ENCODE measurements at places on chromosomes 12 and 14.

DNA sequence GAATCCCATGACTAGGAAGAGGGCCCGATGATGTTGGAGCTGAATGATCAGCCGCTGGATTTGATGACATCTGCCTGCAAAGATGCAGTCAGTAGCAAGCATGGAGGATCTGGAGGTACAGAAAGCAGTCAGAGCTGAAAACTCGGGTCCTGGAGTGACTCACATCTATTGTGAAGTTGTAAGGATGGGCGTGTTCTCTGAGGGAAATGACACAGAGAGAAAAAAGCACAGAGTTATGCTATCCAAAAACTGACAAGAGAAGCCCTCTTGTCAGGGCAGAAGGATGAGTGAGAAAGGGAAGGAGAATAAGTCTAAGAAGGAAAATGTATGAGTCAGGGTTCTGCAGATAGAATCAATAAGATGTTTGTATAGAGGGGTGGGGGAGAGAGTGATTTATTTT lies 380.4 kb upstream of the CCDC196 start:
- H3K27me3 ChIP-seq = no peaks in the 10 kb centered on the region
- DNase-seq = no peak
- no peaks in the 10 kb centered on the region for H3K4me1 ChIP-seq
- H3K4me3 ChIP-seq = no peak overlapping the region

GRCh38 chr12:34219046-34219770 lies 196.9 kb downstream of the ALG10 start:
- no peaks in the 10 kb centered on the region for H3K36me3 ChIP-seq
- H3K4me3 ChIP-seq = peak overlapping the region; percentile 15
- H3K4me1 ChIP-seq = no peaks in the 10 kb centered on the region
- no peaks in the 10 kb centered on the region for H3K27me3 ChIP-seq
- H3K27ac ChIP-seq = no peak overlapping the region

DNA sequence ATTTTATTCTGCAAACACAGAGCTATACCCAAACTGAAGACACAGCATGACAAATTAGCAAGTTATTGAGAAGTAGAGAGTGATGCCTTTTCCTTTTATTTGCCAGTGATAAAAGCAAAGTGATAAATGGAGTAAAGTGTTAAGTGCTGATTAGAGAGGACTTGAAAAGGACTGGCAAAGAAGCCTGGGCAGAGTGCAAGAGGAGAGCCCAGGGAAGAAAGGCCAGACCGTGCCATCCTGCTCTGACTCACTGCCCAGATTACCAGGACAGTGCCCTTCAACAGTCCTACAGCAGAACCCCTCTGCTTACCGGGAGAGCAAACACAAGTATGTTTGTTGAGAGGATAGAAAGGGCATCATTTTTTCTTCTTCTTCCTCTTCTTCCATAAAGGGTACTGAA lies 106.5 kb downstream of the ETV6 start:
- H3K27ac ChIP-seq = no peak overlapping the region
- no peaks in the 10 kb centered on the region for H3K36me3 ChIP-seq
- DNase-seq = no peak

DNA sequence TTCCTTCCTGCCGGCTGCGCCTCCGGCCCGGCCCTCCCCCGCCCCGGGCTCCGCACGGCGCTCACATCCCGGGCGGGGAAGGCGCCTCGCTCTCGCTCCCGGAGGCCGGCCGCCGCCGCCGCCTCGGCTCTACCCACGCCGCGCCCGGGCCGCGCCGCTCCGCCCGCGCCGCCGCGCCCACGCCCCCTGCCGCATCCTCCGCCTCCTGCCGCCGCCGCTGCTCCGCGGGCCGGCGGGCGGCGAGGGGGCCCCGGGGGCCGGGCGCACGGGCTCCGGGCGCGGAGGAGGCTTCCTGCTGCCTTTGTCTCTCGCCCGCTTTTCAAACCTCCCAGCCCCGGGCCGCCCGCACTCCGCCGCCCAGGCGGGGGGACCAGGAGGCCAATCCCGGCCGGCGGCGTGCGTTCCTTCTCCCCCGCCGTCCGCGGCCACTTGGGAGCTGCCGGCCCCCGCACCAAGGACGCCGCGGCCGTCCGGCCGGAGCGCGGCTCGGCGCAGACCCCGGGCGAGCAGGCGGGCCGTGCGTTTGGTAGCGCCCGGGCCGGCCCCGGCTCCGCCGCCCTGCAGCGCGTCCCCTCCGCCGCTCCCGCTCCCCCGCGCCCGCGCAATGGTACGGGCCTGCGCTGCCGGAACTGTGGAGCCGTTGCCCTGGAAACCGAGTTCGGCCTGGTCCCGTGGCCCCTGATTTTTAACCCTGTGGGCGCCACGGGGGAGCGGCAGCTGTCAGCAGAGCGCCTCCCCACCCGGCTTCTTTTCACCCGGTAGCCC lies at the start of gene FBXL14:
TSS of gene FBXL14 (minus strand) at position 321 of the 765 bp plus-strand sequence. CDS start 515 bp downstream, outside the sequence.
- no peaks in the 10 kb centered on the region for H3K27me3 ChIP-seq
- peak; percentile 91 for DNase-seq
- peak within 1 kb of the TSS; percentile 82 for H3K27ac ChIP-seq
- peaks cover 28% of the 10 kb centered on the region for H3K4me1 ChIP-seq

DNA sequence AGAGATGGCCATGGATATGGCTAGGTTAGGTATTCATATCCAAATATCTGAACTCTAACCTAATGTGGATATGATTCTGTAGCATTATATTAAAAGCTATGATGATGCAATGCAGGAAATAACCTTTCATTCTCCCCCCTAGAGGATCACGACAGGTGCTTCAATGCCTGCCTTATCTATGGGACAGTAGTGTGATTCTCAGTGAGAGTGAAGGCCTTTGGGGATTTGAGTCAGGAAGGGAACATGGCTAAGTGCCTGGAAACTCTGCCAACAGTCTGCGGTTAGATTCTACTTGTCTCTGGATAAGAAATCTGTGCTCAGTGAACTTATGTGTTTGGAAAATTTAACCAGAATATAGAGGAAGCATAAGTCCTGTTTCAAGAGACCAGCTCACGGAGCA lies 81.8 kb downstream of the SLC38A1 start:
- H3K4me3 ChIP-seq = no peak overlapping the region
- H3K4me1 ChIP-seq = no peaks in the 10 kb centered on the region
- H3K36me3 ChIP-seq = no peaks in the 10 kb centered on the region
- H3K27ac ChIP-seq = no peak overlapping the region

GRCh38 chr12:69151254-69151764 lies 88.1 kb upstream of the CPSF6 start:
- no peaks in the 10 kb centered on the region for H3K27me3 ChIP-seq
- H3K27ac ChIP-seq = peak overlapping the region; percentile 56
- no peak for DNase-seq
- H3K4me3 ChIP-seq = no peak overlapping the region
- H3K36me3 ChIP-seq = no peaks in the 10 kb centered on the region
- peaks cover 11% of the 10 kb centered on the region for H3K4me1 ChIP-seq

- no peaks in the 10 kb centered on the region for H3K27me3 ChIP-seq
- H3K36me3 ChIP-seq = no peaks in the 10 kb centered on the region
- no peak overlapping the region for H3K27ac ChIP-seq
- no peaks in the 10 kb centered on the region for H3K4me1 ChIP-seq
- no peak for DNase-seq
Observed at GRCh38 chr14:28987516-28987915, 220.9 kb downstream of the FOXG1 start.

DNA sequence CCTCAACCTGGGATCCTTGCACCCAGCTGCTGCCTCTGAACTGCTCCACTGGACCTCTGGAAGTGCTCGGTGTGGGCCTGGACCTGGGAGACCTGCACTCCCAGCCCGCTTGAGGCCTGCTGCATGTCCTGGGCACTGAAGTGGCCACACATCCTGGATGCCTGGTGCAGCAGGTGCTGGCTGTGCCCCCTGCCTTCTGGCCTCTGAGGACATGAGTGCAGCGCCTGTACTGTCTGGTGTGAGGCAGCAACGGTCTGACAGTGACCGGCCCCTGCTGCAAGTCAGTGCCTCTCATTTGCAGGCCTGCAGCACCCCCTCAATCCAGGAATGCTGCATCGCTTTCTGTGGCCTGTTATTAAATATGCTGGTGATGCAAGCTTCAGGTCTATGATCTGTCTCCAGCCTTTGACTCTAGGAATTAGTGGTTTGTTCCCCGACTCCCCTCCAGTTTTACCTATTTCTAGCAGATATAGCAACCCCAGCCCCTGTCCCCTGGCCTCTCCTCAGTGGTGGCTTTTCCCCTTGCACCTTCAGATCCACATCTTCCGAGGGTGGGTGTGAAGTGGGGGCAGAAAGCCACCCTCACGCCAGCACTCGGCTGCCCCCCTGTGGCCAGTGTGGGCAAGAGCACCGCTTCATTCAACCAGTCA lies 3.6 kb downstream of the SMIM41 start:
- no peaks in the 10 kb centered on the region for H3K36me3 ChIP-seq
- no peaks in the 10 kb centered on the region for H3K4me1 ChIP-seq
- no peaks in the 10 kb centered on the region for H3K27me3 ChIP-seq
- peak; percentile 61 for DNase-seq
- H3K27ac ChIP-seq = no peak overlapping the region
- H3K4me3 ChIP-seq = no peak overlapping the region

GRCh38 chr12:48986720-48987291 lies 8.7 kb downstream of the WNT1 start:
- no peaks in the 10 kb centered on the region for H3K36me3 ChIP-seq
- H3K4me1 ChIP-seq = no peaks in the 10 kb centered on the region
- peaks cover 2% of the 10 kb centered on the region for H3K27me3 ChIP-seq
- no peak overlapping the region for H3K4me3 ChIP-seq

DNA sequence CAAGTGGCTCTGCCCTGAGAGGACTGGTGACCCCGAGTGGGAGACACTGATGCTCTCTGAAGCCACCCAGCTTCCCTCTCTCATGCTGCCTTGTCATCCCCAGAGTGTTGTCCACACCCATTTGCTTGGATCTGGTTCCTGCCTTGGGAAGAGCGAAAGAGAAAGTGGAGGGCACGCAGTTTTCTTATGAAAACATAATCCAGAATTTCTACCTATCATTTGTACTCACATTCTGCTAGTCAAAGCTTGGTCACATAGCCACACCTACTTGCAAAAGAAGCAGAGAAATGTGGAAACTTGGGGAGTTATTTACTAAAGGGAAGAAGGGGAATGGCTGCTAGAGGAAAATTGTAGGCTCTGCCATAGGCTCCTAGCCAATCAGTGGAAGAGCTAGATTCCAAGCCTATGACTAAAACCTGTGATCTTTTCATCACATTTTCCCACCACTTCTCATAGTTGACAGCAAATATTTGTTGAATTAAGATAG lies 326.3 kb downstream of the ZFP36L1 start:
- no peaks in the 10 kb centered on the region for H3K27me3 ChIP-seq
- no peak for DNase-seq
- H3K4me3 ChIP-seq = no peak overlapping the region
- H3K27ac ChIP-seq = peak overlapping the region; percentile 88
- no peaks in the 10 kb centered on the region for H3K36me3 ChIP-seq

GRCh38 chr12:4710113-4710512 lies 10.1 kb upstream of the GALNT8 start:
- no peaks in the 10 kb centered on the region for H3K27me3 ChIP-seq
- no peaks in the 10 kb centered on the region for H3K4me1 ChIP-seq
- H3K27ac ChIP-seq = no peak overlapping the region
- H3K4me3 ChIP-seq = no peak overlapping the region
- no peaks in the 10 kb centered on the region for H3K36me3 ChIP-seq

DNA sequence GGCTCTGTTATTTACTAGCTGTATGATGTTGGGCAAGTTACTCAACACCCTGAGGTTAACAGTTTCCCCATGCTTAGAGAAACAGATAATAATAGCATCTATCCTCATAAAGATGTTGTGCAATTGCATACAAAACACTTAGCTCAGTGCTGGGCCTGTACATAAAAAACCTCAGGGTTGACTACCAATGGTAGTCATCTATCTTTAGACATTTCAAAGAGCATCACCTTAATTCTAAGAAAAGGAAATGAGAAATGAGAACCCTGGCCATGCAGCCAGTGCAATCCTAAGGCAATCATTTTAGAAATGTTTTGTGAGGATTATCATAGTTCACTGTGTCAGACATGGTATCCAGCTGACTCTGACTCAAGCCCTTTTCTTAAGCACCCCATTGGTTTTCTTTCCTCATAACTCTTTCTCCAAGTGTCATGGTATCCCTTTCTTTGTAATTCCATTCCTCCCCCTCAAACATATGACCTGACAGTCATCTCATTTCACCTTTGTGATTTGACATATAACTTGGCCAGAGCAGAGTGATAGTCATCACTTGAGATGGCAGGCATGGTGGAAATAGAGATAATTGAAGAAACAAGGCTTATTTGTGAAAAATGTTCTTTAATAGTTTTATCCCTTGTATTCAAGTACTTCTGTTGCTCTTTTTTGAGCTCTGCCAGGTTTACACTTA lies 29.5 kb upstream of the OSBPL8 start:
- no peaks in the 10 kb centered on the region for H3K27me3 ChIP-seq
- no peak overlapping the region for H3K4me3 ChIP-seq
- no peak overlapping the region for H3K27ac ChIP-seq

GRCh38 chr12:27394676-27395075 lies 51.9 kb upstream of the SMCO2 start:
- no peaks in the 10 kb centered on the region for H3K4me1 ChIP-seq
- no peak overlapping the region for H3K27ac ChIP-seq
- no peak overlapping the region for H3K4me3 ChIP-seq
- no peaks in the 10 kb centered on the region for H3K27me3 ChIP-seq
- no peak for DNase-seq

DNA sequence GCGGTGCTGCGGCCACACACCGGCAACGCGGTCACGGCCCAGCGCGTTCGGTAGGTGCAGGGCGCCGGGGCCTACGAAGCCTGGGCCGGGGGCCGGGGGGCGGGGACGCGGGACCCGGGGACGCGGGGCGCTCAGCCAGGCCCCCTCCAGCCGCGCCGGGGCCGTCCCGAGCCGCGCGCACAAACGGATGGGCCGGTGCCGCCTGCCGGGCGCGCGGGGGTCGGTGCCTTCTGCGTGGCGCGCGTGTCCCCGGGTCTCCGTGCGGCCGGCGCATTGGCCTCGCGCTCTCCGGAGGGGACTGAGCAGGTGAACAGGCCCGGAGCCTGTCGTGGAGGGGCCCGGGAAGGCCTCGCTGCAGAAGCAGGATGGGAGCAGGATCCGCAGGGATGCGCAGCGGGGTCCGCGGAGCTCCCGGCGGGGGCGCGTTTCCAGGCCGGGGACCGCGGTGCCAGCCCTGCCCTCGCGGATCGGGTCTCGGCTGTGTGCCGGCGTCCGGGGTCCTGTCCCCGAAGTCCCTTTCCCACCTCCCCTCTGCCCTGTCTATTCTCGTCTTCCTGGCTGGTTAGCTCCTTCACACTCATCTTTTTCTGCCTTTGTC lies 421 bp downstream of the GLT1D1 start:
- DNase-seq = peak; percentile 52
- no peaks in the 10 kb centered on the region for H3K36me3 ChIP-seq
- no peaks in the 10 kb centered on the region for H3K4me1 ChIP-seq
- no peaks in the 10 kb centered on the region for H3K27me3 ChIP-seq

- no peak overlapping the region for H3K27ac ChIP-seq
- H3K27me3 ChIP-seq = no peaks in the 10 kb centered on the region
- DNase-seq = no peak
- no peak overlapping the region for H3K4me3 ChIP-seq
- no peaks in the 10 kb centered on the region for H3K4me1 ChIP-seq
Observed at GRCh38 chr12:82510386-82510785, 152.1 kb downstream of the METTL25 start.

- H3K4me1 ChIP-seq = no peaks in the 10 kb centered on the region
- H3K27me3 ChIP-seq = no peaks in the 10 kb centered on the region
- no peaks in the 10 kb centered on the region for H3K36me3 ChIP-seq
- H3K27ac ChIP-seq = no peak overlapping the region
- H3K4me3 ChIP-seq = no peak overlapping the region
- no peak for DNase-seq
Observed at GRCh38 chr12:73935817-73936216, 601.8 kb upstream of the ATXN7L3B start.

Data from pancreas (tissue), 10 donors.